ENCODE measurements at places on chromosomes 11 and 22.

DNA sequence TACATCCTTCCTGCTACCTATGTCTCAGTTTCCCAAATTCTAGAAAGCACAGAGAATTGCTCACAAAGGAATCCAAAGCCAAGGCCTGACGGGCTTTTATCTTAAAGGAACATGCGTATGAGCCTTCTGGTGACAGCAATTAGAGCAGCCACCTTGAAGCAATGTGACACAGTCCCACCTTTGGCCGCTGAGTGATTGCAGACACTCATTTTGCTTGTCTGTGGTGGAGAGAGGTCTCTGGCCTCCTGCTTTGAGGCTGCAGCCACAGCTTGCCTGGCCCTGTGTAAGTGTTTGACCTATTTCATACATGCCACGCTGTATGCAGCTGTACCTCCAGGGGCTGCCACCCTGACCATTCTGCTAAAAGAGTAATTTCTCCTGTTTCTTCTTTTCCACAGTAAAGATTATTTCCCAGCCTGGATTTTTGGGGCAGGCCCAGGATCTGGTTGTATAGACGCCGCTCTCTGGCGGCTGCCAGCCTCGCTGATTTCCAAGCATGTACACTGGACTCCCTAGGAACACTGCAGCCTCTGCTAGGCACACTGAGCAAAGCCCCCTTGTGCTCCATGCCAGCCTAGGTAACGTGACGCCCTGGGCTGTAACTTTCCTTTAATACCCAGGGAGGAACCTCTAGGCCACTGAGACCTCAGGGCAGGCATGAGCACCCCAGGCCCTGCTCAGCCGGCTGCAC, 1.1 kb upstream of the TMA7B start:
- DNase-seq = no peak

- no peak for DNase-seq
Measured at GRCh38 chr11:74844072-74844471, 95.4 kb downstream of the RNF169 start.

DNA sequence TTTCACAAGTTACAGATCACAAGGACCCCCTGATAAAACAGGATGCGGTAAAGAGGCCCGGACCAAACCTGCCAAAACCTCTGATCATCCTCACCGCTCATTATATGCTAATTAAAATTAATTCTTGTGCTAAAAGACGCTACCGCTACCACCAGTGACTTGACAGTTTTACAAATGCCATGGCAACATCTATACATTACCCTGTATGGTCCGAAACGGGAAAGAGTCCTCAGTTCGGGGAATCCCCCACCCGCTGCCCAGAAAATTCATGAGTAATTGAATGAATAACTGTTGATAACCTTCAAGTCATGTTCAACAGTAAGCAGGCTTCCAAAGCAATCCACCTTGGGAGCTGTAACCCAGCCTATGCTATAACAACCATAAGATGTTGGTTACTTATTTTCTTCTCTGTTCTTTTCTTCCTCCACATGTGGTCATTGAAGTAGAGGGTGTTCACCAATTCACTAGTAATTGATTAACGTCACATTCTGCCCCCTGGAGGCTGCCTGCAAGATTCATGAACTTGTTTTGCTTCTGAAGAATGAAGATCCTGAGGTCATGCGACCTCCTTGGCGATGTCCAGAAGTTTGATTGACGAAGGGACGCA, 20.6 kb downstream of the APOBEC3H start:
- peak; percentile 76 for DNase-seq

DNA sequence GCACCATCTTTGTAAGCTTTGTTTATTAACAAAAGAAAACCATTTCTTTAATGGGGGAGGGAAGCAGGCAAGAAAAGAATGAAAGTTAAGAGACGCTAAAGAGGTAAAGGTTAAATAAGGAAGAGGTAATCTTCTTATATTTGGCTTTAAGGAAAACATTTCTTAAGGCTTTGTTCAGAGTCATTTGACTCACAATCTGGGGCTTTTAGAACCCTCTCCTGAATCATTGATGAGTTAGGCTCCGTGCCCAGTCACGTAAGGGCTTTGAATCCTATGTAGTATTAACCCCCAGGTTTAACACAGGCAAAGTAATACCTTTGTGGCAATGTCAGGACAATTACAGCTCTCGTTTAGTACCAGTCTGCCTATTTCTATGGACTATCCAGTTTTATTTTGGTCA, 26.1 kb downstream of the MADD start:
- DNase-seq = no peak

DNA sequence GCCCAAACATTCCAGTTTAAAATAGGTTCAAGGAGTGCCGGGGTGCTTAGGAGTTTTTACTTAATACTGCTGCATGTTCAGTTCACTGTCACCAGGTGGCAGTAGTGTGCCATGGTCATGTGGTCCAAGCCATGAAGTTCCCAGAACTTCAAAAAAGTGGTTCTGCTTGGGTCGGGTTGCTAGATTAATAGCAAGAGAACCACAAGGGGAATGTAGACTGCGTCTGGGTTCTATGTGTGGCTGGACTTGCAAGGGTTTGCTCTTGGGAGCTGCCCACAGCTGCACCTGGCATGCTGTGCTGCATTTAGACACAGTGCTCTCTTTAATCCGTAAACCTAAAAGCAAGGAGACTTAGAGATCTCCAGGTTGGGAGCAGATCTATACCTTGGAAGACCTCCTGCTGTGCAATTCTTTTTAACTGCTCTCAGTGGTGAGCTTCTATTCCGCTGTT, 6.5 kb upstream of the SPON1 start:
- DNase-seq = peak; percentile 44

DNA sequence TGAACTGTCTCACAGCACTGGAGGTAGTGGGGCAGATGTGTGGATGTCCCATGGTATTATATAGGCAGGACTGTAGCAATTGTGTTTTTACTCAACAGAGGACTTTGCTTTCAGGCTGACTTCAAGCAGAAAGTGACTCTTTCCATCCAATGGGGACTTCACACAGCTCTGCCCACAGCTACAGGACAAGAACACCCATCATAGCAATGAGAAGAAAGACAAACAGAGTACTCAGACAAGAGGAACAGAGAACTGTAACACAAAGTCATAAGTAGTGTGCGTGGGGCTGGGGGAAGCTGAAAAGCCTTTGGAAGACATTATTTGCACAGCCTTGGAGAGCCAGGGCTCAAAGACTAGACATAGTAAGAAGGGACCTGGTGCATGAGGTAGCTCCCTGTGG, 70.3 kb downstream of the CCDC81 start:
- no peak for DNase-seq

- no peak for DNase-seq
Measured at GRCh38 chr11:5726351-5726750, 9.9 kb upstream of the OR56B1 start.

DNA sequence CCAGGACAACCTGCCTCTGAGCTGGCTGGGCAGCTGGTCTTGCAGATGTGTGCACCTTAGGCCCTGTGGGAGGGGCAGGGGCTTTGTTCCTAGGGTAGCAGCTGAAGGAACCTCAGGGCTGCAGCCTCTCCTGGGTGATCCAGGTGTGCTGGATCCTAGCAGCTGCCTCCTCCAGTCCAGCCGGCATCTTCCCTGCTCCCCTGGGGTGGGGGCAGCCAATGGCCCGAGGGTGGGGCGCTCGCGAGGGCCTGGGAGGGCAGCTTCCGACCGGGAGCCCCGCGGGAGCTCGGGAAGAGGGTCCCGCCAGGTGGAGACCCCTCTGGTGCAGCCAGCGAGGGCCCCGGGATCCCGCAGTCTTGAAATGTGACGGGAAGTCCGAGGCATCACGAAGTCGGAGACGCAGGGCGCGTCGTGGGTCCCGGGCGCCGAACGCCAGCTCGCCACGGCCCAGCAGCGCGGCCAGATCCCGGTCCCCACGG, 1.7 kb downstream of the IFITM1 start:
- DNase-seq = no peak

GRCh38 chr22:39292561-39293074, 26.8 kb downstream of the RPL3 start:
- DNase-seq = peak; percentile 97

DNA sequence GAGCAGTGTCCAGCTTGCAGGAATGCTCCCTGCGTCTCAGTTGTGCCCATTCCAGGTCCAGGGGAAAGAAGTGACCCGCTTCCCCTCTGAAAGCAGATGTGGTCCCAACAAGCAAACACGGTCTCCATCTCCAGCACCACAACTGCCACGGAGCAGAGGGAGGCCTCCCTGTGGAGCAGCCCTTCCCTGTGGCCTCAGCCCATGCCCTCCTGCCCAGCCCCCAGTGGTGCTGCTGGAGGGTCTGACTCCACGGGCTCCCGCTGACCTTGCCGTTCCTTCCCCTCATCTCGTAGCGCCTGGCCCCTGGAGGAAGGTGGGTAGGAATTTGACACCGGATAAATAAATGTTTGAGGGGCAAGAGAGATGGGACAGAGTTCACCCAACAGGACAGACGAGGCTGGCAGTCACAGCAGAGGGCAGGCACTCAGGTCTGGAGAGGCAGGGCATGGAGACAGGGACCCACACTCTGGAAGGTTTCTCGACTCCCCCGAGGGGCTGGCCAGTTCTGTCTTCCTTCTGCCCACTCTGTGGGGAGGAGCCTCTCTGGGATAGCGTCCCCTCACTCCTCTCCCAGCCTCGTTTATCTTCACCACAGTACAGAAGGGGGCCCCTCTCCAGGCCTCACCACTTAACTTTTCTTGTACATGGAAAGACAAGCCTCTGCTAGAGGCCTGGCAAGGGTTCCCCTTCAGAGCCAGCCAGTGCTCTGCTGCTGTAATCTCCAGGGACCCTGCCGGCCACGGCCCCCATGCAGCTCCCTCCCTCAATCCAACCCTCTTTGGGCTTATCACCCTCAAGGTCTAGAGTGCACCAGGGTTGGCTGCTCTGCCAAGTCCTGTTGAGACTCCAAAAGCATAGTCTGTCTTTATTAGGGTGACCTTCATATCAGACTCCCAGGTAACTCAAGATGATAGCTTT, 7.5 kb upstream of the ST3GAL4 start:
- DNase-seq = peak; percentile 81

DNA sequence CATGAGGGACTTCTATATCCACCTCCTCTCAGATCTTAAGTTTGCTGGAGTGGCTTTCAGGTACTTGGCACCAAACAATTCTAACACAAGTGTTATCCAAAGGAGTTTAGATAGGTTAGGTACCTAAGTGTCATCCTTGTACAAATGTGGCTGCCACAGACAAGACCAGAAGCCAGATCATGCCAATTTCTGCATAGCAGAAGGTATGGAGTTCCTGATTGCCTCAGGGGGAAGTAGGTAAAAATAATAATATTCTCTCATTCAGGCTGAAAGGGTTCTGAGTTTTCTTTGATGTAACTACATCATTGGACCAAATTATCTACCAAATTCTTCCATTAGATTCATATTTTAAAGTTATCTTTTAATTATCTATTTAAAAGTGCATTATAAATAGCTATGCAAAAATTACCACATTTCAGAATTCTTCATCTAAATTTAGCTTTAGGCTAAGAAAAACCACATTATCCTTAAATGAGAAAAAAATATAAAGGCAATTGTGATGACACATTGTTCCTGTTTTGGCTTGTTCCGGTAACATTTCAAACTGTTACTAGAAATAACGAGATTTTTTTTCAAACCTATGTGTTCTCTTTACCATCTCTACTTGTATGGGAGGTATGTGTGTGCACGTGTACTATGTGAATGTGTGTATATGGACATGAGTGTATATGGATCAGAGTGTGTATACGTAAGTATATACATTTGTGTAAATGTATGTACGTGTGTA, 66.2 kb upstream of the POU2AF2 start:
- DNase-seq = no peak

- DNase-seq = no peak
Measured at GRCh38 chr11:78149646-78150045, 10.2 kb upstream of the ALG8 start.

- DNase-seq = no peak
Measured at GRCh38 chr11:130166457-130166784, 6.8 kb downstream of the ST14 start.

DNA sequence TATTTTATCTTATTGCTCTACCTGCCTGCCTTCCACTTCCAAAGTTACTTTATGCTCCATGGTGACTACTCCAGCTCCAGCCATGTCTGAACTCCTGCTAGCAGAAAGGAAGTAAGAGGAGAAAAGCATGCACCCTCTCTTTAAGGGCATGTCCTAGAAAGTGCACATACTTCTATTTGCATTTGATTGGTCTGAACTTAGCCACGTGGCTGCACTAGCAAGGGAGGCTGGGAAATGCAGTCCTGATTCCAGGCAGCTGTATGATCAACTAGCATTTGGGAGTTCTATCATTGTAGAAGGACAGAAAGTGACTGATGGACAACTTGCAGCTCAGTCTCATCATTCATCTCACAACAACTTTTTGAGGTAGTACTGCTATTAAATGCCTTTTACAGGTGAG, 515.7 kb downstream of the BUD13 start:
- DNase-seq = no peak

DNA sequence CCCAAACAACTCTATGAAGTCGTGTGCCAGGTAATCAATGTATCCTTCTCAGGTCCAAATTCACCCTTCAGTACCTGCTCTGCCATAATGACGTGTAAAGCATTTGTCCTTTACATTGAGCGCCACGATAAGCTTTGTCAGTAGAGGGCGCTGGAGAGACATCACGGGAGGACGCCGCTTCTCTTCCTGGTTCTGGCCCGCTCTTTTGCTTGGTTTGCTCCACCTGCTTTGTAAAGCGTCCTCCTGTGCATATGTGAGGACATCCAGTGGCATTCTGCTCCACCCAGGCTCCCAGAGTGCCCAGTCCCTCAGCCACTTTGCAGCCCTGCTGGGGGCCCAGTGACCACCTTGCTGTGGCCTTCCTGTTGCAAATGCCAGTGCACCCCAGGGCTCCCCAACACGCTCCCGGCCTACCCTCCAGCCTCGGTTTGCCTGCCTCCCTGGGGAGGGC, 61.1 kb downstream of the WT1 start:
- DNase-seq = peak; percentile 33

DNA sequence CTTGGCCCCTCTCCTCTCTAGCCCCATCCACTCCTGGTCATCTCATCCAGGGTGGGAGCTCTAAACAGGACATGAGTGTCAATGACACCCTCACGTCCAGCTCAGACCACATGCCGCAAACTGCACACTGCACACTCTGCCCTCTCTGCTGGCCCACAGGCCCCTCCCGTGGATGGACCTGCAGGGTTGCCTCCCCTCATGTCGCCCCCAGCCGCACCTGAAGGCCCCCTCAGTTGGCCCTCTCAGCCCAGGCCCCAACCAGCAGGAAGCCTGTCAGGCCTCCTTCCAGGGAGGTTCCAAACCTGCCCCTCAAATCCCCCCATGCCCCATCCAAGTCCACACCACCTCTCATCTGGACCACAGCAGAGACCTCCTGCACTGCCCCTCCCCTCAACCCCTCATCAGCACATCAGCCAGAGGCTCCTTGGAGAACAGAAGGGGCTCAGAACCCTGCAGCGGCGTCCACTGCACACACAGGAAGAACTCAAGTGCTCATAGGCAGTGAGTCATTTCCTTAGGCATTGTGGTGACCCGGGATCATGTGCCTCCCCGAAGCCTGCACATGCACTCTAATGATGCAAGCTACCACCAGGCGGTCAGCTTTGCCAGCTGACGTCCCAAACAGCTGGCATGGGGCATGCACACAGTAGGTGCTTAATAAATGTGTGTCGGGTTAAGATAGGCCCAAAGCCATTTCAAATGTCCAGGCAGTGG, 12.9 kb upstream of the CDKN1C start:
- DNase-seq = peak; percentile 63

Data from right cardiac atrium (tissue), 5 donors.